ENCODE measurements at places on chromosomes 16 and 17.

GRCh38 chr16:23520500-23520899, 10.2 kb upstream of the GGA2 start:
- DNase-seq = no peak

DNA sequence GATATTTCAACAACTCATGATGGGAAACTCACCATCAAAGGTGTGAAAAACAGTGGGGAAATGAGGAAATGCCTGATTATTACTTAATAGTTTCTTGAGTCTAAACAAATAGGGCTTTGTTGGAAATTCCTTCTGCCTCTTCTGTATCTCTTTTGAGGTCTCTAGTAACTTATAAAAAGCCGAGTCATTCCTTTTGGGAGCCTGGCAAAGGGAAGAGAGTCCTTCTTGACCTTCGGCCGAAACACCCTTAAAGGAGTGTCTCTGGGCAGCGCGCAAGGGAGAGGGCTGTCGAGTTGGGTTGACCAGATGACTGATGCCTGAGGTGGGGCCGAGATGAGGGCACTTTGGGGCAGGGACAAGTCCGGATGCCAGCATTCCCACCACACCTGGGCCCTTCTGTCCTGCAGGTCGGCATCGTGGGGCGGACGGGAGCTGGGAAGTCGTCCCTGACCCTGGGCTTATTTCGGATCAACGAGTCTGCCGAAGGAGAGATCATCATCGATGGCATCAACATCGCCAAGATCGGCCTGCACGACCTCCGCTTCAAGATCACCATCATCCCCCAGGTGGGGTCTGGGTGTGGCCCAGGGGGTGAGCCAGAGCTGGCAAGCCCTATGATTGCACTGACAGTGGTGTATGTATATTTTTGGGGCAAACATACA, 89.2 kb downstream of the ABCC6 start:
- DNase-seq = no peak

- no peak for DNase-seq
Measured at GRCh38 chr16:85882181-85882810, 16.7 kb upstream of the IRF8 start.

GRCh38 chr16:86850670-86851069, 272.3 kb downstream of the FOXL1 start:
- DNase-seq = no peak

DNA sequence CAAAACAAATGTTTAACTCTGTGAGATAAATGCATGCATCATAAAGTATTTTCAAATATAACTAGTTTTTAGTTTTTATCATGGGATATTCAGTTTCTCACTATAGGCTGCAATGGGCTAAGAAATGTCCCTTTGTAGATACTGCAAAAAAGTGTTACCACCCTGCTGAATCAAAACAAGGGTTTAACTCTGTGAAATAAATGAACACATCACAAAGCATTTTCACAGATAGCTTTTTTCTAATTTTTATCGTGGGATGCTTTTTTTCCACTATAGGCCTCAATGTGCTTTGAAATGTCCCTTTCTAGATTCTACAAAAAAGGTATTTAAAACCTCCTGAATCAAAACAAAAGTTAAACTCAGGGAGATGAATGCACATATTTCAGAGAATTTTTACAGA, 541.1 kb downstream of the KCNJ18 start:
- no peak for DNase-seq

- no peak for DNase-seq
Measured at GRCh38 chr16:75908331-75909117, 182.2 kb upstream of the CPHXL start.
